ENCODE measurements at places on chromosomes 2 and 18.

DNA sequence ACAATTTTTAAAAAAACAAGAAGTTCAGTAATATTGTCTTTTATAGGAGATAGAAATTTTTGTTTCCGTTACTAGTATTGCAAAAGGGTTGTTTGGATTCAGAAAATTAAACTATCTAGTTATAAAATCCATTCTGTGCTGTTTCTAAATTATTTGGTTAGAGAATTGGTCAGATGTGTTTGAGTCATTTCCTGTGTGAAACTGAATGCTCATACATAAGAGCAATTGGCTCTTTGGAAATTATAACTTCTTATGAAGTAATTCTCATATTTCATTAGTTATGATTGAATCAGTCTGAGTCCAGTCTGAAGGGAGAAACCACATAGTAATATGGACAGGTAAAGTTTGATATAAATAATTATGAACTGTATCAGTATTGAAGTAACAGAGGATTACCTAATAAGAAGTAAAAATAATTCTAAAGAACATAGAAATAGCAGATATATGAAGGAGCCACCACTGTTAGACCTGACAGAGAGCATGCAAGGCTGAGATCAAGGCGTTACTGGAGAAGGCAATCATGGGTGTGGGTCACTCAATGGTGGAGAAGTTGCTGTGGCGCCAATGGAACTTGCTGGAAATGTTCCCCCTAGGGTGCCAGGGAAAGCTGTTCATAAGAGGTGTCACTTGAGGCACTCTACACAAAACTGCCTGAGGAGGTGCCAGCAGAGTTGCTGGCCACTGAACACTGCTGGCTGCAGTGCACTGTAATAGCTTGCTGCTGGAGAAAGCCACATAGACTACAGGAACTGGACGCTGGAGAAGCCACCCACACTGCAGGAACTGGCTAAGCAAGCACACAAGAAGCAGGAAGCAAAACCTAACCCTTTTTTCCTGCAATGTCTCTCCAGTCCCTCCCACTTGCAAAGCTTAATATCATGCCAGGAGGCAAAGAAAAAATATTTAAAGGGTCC, 18.0 kb upstream of the FAP start:
- DNase-seq, result no peak

GRCh38 chr18:13241083-13241892, 22.7 kb downstream of the LDLRAD4 start:
- no peak for DNase-seq

DNA sequence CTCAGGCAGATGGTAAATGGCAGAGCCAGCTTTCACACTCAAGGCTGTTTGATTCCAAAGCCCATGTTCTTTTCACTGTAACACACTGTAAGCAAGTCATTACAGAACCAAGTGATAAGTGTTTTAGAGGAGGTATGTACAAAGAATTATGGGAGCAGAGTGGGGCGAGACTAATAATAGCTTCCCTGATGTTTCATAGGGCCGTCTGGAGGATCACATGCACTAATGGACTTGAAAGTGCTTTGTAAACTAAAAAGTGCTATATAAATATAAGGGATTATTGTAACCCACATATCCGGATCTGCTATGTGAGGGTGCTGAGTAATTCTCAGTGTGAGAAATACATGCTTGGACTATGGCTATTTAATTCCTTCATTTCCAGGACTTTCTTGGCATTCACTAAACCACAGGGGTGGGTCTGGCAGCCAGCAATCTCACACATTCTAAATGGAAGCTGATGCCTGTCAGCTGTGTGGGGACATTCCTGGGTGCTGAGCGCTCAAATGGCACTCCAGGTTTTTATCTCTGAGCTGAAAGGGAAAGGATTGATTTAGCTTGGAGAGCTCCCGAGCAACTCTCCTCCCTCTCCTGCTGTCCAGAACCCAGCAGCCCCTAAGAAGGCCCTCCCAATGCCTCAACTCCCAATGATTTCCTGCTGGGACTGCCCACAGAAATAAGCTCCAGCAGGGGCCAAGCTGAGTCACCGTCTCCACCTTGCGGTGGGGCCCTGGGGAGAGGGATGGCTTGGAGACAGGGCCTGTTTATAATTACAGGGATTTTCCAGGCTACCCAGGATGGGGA, 222.8 kb downstream of the SOX11 start:
- DNase-seq, result no peak

DNA sequence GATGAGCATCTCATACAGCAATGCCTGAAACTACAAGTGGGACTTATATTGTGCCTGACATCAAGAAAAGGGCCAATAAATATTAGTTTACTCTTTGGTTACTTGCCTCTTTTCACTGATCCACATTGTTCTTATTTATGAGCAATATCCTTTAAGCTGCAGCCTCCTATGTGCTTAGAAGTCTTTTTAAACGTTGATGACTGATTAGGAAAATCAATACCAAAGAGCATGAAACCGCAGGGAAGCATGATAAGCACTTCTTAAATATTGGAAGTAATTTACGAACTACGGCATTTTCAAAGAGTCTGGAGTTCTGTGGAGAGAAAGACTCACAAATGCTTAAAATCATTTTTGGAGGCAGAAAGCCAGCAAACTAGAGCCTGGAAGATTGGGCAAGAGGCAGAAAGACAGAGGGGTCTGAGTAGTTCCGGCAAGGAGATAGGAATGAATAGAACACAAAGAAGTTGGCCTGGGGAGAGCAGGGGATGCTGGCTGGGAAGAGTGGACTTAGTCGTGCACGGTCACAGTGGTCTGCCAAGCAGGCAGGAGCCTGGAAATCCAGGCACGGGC, 122.6 kb upstream of the NOSTRIN start:
- no peak for DNase-seq

GRCh38 chr2:84839851-84840250, 41.0 kb downstream of the TRABD2A start:
- no peak for DNase-seq

DNA sequence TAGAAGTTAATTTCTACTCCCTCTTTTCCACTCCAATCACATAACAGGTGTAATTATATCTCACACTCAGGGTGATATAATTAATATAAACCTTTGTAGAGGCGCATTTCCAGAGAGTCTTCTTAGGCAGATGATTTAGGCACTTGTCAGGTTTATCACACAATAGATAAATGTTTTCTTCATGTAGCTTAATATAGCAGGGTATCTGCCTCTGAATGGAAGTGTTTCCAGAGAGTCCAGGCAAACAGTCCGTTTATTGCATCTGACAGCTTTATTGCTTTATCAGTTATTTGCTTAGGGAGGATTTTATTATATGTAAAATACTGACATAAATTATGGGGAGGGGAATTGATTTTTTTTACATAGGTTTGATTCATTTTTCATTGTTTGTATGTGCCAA, 766.3 kb downstream of the SLC4A3 start:
- no peak for DNase-seq

GRCh38 chr2:23388756-23389514, 4.0 kb downstream of the KLHL29 start:
- no peak for DNase-seq

GRCh38 chr2:216735086-216735485, 39.7 kb upstream of the IGFBP5 start:
- DNase-seq, result no peak

GRCh38 chr2:29747786-29748470, 173.5 kb downstream of the ALK start:
- no peak for DNase-seq

DNA sequence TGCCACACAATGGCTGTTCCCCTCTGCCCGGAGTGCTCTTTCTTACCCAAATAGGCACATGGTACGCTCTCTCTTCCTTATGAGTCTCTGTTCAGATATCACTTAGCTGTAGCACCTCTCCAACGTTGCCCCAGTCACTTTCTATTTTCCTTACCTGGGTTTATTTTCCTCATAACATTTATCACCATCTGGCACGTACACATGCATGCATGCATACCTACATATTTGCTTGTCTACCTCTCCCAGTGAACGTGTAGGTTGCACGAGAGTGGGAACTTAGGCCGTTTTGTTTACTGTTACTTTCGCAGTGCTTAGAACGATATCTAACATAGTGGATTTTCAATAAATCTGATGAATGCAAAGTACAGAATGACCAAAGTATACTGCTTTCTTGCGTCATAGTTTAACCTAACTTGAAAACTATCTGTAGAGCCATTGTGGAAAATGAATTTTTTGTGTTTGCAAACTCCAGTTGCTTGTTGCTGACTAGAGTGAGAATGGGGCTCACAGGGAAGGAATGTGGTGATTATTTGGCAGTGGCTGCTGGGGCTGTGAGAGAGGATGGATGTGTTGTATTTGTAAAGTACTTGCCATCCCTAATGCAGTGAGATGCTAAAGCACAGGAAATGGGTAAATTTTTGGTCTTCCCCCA, 47.1 kb downstream of the ACSL3 start:
- DNase-seq, result no peak

GRCh38 chr2:151616760-151617339, 117.4 kb downstream of the NEB start:
- DNase-seq, result no peak

- DNase-seq, result no peak
These were observed 8.7 kb upstream of the TGIF1 start for GRCh38 chr18:3441290-3441689.
